ENCODE measurements at places on chromosomes 12 and 14.

DNA sequence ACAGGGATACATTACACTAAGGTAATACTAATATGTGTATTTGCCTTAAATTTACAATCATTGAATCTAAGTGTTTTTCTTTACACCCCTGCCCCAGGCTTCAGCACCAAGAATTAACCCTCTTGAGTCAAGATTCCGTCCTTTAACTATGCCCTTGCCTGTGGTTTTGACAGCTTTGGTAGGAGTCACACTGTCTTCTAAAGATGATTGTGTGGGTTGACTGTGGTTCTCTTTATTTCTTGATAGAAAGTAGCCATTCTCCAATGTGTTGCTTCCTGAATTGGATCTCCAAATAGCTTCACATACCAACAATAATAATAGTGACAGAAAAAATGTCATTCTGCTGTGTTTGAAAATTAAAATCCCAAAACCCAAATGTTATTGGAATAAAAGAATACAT lies 3.6 kb downstream of the CLEC7A start:
- DNase-seq: no peak

GRCh38 chr14:56023661-56024081 lies 94.5 kb upstream of the PELI2 start:
- no peak for DNase-seq

DNA sequence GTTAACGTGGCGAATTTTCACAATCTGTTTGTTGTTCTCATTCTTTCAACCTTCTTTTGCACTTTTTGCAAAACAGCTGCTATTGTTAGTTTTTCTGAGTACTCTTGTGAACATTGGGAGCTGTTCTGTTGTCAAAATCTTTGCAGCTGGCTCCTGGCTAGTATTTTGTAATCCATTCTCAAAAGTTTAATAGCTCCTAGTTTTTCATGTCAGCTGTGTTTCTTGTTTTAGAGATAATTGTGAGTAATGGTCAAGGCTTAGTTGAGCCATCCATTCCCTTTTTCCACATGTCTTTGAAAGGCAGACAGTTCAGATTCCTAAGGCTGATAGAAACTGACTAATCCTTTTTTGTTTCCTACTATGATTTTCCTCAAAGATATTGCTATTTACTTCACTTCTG lies 39.1 kb upstream of the CRADD start:
- DNase-seq: no peak

GRCh38 chr12:74971201-74971600 lies 238.4 kb downstream of the KCNC2 start:
- DNase-seq: no peak

DNA sequence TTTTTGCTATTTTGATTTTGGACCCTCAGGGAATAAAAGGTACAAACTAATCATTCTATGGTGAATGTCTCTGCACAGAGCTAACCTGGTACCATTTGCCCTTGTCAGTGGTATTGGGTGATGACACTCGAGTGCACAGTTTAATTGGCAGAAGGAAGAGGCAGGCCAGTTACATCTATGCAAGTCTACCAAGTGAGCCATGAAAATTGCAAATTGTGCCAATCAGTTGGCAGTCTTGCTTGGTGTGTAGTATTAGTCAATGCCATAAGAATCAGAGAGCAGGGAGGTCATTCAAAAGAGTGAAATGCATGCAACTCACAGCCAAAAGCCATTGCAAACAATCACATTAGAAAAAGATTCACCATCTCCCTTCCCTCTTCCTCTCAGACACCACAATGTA lies 479.6 kb downstream of the ADAMTS20 start:
- no peak for DNase-seq

GRCh38 chr12:14810953-14811483 lies 3.0 kb downstream of the SMCO3 start:
- DNase-seq: no peak

DNA sequence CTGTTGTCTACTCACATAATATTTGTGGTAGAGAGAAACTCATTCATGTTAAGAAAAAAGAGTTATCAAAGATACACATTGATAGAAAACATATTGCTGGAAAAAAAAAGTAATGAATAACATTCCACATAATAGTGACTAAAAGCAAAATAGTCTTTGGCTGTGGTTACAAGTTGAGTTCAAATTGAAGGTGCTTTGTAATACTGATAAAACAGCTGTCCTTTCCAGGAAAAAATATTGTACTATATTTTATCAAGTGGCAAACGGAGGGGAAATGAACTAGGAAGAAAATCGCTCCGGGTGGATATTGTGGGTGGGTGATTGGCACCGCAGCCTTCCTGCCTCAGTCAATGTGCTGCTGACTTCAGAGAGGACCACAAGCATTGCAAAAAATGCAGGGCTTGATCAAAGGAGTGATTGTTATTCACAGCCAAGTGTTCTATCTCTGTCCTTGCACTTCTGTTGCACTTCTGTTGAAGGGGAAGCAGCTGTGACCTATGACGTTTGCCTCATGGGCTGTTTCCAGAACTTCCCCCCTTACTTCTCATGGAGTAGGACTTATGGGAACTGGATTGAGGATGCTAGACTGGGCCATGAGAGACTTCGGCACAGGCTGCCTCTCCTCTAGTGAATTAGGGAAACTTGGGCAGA lies 114.4 kb downstream of the VRK1 start:
- no peak for DNase-seq

DNA sequence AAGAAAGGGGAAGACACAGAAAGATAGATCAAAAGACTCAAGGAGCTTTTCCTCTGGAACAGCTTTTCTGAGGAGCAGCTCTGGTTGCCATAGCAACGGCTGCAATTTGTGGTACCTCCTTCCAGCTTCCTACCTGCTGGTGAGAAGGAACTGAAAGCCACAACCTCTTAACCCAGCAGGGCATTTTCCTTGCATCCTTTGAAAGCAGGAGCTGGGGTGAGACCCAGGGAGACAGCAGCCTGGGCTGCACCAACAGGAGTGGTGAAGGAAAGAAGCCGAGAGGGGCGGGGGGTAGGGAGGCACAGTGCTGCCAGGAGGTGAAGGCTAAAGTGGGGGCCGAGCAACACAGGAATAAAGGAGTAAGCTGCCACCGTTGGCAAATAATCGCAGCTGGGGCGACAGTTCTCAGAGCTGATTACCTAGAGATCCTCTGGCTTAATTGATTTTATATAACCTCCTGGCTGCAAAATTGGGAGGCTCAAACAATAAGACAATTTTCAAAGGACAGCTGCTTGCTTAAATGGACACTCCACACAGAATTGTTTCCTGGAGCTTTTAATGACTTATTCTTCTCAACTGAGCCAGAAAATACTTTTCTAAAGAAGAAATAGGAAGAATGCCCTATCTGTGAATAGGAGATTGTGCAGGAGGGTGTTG lies 129.4 kb downstream of the RPAP3 start:
- DNase-seq: no peak

DNA sequence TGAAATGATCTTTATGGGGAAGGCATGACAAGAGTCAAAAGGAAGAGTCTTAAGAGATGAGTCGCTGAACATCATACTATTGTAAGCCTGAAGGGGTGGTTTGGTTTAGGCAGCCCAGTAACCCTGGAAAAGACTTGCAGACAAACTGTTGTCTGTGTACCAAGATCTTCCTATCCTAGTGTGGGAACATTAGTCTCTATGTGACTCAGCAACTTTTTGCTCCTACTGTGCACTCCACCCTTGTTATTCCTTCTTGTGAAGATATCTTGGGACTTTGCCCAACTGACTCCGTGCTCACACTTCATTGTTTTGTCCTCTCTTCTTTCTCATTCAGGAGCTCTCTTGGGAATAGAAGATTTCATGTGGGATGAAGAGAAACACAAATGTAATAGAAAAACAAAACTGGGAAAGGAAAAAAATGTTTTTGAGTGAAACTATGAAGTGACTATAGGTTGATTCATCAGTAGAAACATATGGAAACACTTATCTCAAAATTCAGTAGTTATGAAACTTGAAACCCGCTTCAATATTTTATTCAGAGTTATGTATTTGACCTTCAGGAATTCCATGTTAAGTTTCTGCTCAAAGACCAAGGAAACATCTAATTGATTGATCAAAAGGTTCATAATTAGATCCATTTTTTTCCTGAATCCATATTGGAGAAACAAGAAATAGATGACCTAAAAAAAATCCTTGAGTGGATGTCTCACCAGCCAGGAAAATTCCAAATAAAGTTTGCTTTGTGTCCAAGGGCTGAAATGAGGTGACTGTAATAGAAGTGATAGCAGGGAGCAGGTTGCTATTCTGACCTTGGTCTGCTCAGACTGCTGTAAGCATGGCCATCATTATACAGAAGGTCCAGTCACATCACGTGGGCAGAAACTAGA lies 67.2 kb downstream of the BTG1 start:
- no peak for DNase-seq

- no peak for DNase-seq
Observed at GRCh38 chr12:45446013-45446412, 230.1 kb downstream of the ANO6 start.

DNA sequence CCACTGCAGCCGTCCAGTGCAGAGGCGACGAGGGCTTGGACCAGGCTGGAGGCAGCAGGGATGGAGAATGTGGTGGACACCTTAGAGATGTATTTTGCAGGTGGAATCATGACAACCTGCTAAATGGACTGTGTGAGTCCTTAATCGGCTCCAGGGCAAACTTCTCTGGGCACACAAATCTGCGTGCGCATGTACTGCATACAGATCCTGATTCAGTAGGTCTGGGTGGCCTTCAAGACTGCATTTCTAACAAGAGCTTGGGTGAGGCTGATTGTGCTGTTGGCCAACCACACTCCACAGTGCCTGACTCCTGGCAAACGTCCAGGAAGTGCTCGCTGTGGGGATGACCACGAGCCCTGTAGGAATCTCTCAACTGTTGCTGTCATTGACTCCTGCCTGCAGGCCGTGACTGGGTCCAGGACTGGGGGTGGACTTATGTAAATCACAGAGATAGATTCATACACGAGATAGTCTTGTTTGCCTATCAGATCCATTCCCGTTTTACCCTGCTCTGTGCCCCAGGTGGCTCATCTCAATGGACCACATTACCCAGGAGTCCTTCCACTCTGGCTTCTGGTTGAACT lies 27.2 kb downstream of the JDP2 start:
- DNase-seq: no peak

- DNase-seq: no peak
Observed at GRCh38 chr12:13099066-13099843, 4.2 kb downstream of the GSG1 start.

DNA sequence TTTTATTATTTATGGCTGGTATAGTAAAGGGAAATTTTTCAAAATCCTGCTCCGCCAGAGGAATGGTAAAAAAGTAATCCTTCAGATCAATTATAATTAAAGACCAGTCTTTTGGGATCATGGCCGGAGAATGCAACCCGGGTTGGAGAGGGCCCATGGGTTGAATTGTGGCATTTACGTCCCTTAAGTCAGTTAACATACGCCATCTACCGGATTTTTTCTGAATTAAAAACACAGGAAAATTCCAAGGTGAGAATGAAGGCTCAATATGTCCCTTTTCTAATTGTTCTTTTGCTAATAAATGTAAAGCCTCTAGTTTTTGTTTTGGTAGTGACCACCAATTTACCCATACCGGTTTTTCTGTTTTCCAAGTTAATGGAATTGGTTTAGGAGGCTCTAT lies 602.8 kb downstream of the ALG10 start:
- DNase-seq: no peak
